CD4-positive, alpha-beta T cell treated with Interferon alpha-2 for 1 hour (primary cell): ENCODE measurements at places on chromosomes 4 and X.
A peak's percentile ranks its signal among the peaks of the same experiment; 100 is the strongest.

GRCh38 chrX:30615229-30615628 lies 37.7 kb upstream of the TASL start:
- DNase-seq, result no peak

DNA sequence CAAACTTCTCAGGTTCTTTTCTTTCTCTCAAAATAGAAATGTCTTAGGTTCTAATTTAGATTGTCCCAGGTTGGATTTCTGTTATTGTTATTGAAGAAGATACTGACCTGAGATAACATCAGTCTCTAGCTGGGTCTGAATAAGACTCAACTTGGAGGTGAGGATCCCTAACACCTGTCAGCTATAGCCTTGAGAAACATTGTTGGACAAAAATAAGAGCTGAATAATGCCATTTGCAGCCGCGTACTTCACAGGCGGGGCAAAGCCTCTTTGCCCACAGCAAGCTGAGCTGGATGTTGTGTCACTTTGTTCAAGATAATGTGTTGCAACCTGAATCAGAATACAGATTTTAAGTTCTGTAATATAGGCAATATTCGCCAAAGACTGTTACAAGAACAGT lies 35.6 kb downstream of the VCX3B start:
- DNase-seq, result no peak

DNA sequence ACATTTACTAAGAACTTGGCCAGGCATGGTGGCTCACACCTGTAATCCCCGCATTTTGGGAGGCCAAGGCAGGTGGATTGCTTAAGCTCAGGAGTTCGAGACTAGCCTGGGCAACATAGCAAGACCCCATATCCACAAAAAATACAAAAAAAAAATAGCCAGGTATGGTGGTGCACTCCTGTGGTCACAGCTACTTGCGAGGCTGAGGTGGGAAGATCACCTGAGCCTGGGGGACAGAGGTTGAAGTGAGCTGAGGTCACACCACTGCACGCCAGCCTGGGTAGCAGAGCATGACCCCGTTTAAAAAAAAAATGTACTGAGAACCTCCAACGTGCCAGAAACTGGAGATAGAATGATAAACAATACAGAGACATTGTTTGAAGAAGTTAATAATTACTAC lies 8.0 kb downstream of the OPRPN start:
- no peak for DNase-seq

DNA sequence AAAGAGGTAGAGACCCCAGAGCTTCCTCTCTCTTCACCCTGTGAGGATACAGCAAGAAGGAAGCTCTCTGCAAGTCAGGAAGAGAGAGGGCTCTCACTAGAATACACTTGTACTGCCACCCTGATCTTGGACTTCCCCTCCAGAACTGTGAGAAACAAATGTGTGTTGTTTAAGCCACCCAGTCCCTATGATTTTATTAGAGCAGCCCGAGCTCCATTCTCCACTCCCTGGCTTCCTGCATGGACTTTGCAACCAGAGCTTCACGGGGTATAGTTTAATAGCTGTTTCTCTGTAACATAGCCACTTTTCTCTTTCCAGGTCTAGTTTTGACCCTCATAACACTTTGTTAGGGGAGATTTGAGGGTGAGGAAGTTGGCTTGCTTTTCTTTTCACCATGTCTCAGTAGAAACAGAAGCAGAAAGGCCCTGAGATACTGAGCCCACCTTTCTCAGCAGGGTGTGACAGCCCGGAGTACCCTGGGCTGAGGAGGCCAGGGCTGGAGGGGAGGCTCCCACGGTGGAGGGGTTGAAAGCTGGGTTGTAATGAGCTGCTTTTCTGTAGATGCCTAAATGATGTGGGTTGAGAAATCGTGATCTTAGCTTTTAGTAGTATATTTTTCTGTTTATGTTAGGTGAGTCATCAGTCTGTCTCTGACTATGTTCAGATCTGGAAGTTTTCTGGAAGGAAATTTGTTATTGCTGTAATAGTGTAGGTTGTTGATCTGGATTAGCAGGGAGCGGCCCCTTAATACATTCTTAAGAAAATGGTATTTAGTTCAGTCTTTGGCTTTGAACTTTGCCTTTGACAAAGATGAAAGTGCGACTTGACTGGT lies 118.6 kb downstream of the PTTG2 start:
- DNase-seq, result no peak

DNA sequence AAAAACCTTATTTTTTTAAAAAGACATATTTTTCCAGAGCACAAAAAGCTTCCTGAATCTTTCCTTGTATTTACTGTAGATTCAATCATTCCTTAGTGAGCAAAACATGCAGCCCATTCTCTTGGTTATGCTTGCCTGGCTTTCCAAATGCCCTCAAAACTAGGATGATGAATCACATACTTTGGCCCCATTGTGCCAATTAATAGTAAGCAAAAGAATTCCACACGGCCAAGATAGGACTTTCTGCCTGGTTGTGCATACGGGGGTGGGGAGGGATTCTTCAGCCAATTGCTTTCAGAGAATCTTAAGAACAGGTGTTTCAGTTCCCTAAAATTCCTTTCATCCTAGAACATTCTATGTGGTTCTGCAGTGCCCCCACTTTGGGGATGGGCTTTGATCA lies 7.0 kb downstream of the RAI2 start:
- DNase-seq, result no peak

- no peak for DNase-seq
These were observed 122.5 kb downstream of the NFKB1 start for GRCh38 chr4:102623622-102624021.

GRCh38 chrX:31392513-31392912 lies 320.7 kb upstream of the FTHL17 start:
- DNase-seq, result no peak

DNA sequence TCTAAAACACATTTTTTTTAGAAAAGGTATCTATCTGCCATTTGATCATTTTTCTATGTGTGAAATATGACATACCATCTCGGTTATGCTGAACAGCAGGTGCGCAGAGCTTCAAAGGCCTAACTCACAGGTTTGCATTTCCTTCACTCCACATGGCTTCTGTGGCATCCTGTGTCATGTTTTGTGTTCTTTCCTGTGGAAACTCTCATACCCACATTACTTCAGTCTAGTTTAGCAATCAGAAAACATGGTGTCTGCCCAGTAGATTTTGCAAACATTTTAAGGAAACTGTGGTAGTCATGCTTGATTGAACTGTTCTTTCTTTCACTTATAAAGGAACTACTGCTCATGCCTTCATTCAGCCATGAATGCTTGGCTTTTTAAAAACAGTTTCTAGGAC lies 11.3 kb upstream of the ARAP2 start:
- DNase-seq, result peak; percentile 71

DNA sequence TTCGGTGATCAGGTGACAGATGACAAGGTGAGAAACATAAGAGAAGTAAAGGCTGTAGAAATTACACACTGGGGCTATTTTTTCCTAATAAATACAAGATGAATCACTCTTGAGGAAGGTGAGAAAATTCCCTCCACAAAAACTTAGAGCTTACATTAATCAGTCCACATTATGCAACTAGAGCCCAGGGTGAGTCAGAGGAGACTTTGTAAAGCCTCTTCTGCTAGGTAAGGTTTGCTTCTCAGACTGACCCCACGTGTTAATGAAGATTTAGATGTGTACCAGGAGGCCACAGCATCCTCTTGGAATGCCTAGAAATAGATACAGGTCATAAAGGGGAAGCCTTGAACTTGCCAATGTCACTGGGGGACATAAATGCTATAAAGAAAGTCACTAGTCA lies 396.0 kb upstream of the SMIM31 start:
- DNase-seq, result no peak

DNA sequence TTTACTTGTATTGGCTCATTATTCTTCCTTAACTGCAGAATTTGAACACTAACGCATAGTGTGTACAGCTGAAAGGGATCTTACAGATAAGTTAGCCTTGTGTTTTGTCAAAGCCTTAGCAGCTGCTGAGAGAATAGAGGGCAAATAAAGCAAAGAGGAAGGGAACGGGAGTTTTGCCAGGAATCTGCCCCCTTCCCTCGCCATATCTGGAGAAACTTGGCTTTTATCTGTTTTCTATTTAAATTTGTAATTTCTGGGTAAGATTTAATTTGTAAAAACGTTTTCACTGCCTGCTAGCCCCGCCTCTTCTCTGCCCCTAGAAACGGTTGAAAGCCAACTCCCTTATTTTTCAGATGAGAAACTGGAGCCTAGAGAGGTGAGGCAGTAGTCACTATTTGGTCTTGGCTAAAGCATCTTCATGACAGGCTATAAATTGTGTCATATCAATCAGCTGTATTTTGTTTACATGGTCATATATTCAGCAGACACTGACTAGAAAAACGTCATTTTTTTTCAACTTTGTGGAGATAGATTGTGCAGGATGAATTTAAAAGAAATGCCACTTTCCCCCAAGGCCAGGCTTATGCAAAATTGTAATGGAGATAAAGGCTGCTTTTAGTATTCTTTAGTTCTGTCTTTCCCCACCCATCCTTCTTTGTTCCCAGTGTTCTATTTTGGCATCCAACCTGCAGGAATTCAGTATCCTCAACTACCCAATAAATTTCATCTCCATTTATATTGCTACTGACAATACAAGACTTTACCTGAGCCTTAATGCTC lies 319.4 kb downstream of the SH2D1A start:
- no peak for DNase-seq

- no peak for DNase-seq
These were observed 64.1 kb upstream of the SCOC start for GRCh38 chr4:140309124-140309870.

GRCh38 chr4:127500242-127500641 lies 132.5 kb upstream of the INTU start:
- DNase-seq, result no peak

DNA sequence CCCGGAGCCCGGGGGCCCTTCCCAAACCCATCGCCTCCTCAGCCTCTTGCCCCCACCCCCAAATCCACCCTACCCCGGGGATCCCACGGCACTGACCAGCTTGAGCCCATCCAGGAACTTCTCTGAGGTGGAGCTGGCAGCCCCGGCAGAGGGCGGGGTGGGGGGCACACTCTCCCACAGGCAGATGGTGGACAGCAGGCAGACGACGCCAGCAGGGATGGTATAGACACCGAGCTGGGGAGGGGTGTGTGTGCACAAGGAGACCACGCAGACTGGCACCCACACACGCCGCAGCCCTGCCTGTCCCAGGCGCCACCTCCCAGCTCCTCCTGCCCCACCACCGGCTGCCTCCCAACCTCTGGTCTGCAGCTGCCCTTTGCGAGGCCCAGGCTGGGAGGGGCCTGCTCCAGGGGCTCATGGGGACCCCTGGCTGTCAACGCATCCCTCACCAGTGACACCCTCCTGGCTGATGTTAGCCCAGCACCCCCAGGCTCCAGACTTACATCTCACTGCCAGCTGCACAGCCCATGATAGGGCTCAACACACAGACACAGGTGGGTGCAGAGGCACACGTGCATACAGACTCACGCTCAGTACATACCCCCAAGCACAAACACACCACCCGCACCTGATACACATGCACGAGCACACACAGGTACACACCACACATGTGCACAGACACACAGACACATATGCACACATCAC lies 4.2 kb downstream of the SLC49A3 start:
- DNase-seq, result no peak

GRCh38 chr4:113760094-113760794 lies 1.3 kb downstream of the CAMK2D start:
- DNase-seq, result peak; percentile 11

DNA sequence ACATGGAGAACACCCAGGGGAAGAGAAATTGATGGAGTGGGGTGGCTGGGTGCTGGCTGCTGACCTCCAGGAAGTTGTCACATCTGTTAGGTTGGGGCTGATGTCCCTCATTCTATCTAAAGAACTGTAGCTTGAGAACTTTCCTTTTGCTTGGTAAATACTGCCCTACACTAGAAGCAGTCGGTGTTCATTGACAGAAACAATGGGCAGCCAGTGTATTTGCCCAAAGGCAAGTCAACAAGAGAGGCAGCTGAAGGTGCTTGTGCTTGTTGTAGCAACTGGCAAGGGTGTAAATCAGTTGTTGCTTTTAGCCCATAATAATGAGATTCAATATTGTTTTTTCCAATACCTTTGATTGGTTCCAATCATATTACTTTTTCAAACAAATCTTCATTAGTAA lies 956 bp downstream of the TMEM154 start:
- DNase-seq, result no peak

DNA sequence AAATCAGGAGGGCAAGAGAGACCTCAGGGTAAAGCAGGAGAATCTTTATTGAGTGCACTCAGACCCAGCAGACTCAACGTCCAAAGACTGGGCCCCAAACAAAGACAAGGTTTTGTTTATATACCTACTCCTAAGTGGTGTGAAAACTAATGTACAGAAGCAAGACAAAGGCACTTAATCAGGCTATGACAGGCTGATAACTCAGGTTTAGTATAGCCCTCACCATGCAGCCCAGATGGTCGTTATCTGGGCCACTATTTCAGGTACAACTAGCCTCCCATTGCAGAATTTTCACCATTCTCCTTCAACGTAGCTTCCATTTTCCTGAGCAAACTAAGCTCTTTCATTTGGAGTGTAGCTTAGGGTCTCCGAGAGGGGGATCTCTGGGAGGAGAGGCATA lies 36.9 kb downstream of the SULT1E1 start:
- no peak for DNase-seq

DNA sequence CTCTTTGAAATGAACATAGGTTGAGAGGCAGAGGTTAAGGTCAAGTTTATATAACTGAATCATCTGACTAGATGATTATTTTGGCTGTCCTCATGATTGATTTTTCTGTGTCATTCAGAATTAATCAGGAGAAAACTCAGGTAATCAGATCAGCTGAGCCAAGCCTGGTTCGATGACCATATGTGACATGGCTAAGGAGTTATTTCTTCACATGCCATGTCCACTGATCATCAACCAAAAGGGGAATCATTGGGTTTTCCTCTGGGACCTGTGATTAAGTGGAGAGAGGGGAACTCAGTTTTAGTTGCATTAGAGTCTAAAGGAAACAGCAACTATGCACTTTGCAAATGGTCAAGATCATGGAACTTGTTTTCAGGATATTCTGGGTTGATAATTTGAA lies 20.3 kb upstream of the PACRGL start:
- DNase-seq, result no peak

GRCh38 chr4:86092684-86093083 lies 267.2 kb downstream of the MAPK10 start:
- no peak for DNase-seq

- DNase-seq, result no peak
These were observed 3.6 kb upstream of the SLC9A6 start for GRCh38 chrX:135981668-135982067.

GRCh38 chr4:16583764-16584163 lies 314.7 kb downstream of the LDB2 start:
- DNase-seq, result no peak

DNA sequence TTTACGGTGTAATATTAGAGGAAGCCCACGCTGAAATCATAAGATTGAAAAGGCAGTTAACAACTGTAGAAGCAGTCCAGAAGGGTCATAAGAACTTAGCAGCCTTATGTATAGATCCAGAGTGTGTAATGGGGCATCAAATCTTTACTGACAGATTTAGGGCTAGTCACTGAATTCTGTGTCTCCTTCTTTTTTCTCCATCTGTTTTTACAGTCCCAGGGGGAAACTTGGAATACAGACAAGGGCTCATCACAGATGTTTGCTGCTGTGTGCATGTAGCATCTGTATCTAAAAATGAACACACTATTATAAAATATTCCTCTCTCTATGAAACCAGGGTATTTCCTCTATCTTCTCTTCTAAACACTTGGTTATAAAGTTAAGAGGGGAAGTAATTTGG lies 43.9 kb downstream of the CYSLTR1 start:
- no peak for DNase-seq

- DNase-seq, result no peak
These were observed 18.5 kb upstream of the ASB5 start for GRCh38 chr4:176287546-176287945.
